Muscle of leg (tissue), 16 donors: ENCODE measurements at places on chromosomes 12 and 14. TPM values are rescaled to one million over a fixed set of nuclear protein-coding genes. Genes with fewer than 3 reads are reported as not detected.

GRCh38 chr14:51441001-51441400, 201.0 kb downstream of the TMX1 start:
- no peak for DNase-seq

- no peak for DNase-seq
Observed at GRCh38 chr12:19453961-19454360, 14.7 kb downstream of the AEBP2 start.

GRCh38 chr12:2664721-2665577, 129.8 kb upstream of the FKBP4 start:
- no peak for DNase-seq

DNA sequence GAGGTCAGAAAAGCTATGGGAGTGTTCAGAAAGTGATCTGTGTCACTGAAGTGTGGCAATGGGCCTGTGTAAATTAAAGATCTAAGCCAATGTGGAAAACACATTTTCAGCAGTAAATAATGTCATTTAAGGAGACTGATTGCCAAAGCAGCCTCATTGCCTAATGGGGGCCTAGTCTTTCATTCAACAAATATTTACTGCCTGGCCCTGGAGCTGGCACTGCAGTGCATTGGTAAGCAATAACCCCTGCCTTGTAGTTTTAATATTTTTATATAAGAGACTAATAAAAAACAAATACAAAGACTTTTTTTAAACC, 326.6 kb downstream of the BTG1 start:
- no peak for DNase-seq

DNA sequence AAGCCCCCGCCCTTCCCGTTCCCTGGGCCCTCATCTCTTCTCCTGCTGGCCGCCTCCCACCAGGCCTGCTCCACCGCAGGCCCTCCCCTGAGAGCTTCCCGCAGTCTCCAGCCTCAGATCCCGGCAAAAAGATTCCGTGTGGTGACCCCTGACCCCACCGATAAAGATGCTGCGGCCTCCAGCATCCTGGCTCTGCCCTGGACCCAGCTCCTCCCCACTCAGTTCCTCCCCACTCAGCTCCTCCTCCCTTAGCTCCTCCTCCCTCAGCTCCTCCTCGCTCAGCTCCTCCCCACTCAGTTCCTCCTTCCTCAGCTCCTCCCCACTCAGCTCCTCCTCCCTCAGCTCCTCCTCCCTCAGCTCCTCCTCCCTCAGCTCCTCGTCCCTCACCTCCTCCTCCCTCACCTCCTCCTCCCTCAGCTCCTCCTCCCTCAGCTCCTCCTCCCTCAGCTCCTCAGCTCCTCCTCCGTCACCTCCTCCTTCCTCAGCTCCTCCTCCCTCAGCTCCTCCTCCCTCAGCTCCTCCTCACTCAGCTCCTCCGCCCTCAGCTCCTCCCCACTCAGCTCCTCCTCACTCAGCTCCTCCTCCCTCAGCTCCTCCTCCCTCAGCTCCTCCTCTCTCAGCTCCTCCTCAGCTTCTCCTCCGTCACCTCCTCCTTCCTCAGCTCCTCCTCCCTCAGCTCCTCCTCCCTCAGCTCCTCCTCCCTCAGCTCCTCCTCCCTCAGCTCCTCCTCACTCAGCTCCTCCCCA, 17.0 kb downstream of the NOC4L start:
- no peak for DNase-seq

GRCh38 chr14:64417771-64418125, 29.6 kb downstream of the MTHFD1 start:
- DNase-seq, result no peak

DNA sequence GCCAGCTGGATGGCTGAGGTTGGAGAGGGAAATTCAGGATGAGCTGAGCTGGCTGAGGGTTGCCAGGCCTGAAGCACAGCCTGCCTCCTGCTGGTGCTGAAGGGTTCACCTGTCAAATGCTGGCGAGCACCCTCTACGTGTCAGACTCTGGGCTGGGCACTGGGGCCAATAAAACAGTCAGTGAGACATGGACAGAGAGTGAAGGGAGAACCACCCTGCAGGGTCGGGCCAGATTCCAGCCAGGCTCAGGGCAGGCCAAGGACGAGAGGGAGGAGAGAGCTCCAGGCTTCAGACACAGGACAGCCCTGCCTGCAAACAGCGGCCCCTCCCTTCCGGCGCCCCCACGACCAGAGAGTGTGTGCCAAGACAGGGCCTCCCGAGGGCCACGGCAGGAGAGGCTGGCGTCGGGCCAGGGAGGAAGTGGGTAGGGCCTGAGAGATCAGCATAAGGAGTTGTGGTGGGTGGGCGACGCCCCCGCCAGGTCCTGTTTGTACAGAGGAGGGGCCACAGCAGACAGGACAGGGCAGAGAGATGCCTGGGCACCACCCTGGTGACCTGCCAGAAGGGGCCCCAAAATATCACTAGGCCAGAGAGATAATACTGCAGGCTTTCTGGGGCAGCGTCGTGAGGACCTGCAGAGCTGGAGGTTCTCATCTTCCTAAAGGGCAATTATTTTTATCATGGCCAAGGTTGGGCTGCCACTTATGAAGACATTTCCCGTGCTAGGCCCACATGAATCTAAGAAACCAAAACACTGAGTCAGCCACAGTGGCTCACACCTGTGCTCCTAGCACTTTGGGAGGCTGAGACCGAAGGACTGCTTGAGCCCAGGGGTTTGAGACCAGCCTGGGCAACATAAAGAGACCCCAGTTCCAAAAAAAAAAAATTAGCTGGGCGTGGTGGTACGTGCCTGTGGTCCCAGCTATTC, 73.1 kb upstream of the GPR68 start:
- DNase-seq, result peak; percentile 36

DNA sequence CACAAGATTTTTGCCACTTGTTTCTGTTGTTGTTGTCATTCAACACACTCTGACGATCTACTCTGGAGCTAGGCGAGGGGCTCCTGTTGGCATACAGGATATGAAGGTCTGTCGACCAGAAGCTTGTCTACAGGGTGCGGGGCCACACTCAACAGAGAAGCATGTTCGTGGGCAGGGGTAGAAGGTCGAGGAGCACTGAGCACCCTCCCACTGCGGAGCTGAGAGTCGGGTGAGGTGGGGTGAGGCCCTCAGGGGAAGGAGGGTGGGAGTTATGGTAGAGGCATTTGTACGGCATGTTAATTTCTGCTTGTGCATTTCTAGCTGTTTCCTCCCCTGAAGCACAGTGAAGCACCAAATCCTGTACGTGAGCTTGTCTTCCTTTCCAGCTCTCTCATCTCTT, 115.1 kb downstream of the PRMT8 start:
- DNase-seq, result no peak

Gene HSPB8
- 125 TPM for total RNA-seq

Gene MAP3K9
- 0.13 TPM for total RNA-seq

Gene FGF6
- 24.7 TPM for total RNA-seq

Gene PLEKHD1
- total RNA-seq, result 0.53 TPM

Gene APOLD1
- total RNA-seq, result 8.8 TPM

Gene KLRK1
- 0.44 TPM for total RNA-seq
